ENCODE measurements at places on chromosomes 2 and 18. TPM values are rescaled to one million over a fixed set of nuclear protein-coding genes. Genes with fewer than 3 reads are reported as not detected.

Gene ASAP2
- 0.21 TPM for total RNA-seq

Gene GAD1
- 6.5 TPM for total RNA-seq

Gene CDH20
- total RNA-seq, result 0.05 TPM

Gene CHST9
- total RNA-seq, result not detected

Gene NFATC1
- total RNA-seq, result 104 TPM

Gene PLEKHH2
- 2.2 TPM for total RNA-seq

Gene CRYBA2
- not detected for total RNA-seq

DNA sequence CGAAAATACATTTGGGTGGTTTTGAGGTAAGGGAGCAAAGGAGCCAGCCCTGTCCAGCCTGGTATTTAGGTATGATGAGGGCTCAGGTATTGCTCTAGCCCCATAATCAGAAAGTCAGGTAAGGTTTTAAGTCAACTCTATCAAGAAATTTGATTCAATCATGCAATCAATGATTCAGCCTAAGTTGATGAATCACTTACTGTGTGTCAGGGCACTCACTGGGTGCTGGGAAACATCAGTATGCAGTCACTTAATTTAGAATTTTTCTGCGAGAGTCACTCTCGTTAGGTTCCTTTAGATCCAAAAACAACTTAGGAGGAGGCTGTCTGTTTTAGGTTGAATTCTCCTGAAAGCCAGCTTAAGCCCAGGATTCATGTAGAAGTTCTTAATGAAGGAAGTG is 17.7 kb upstream of the SERPINB2 start:
- DNase-seq, result no peak

DNA sequence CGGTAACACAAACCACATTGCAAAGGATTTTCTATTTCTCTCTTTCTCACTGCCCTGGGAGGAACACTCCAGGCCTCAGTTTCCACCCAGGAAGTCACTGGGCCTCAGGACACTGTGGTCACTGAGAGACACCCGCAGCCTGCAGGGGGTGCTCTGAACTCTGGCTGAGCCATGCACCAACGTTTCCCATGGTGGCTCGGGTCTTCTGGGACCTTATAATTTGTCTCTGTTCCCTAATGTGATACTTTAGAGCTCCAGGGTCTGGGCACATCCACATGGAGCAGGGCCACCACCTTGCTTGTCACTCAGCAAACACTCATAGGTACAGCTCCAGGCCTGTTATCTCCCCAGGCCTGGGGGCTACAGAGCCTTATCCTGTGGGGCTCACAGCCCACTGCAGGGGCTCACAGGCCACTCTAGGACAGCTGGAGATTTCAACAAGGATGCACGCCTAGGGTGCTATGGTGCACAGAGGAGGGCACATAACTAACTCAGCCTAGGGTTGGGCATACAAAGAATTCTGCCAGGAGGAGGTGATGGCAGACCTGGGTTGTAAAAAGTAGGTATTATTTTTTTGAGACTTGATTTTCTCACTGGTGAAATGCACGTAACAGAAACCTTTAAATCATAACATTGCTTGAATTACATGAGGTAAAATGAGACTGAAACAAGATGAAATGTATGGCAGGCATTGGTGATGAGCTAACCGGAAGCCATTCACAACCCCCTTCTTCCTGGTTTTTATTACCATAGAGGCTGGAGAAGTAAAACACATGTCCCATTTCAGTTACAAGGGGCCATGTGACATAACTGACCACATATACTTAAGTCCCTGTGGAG is 3.0 kb upstream of the HS1BP3 start:
- DNase-seq, result no peak

- DNase-seq, result no peak
Observed at GRCh38 chr2:177080746-177081284, 131.8 kb upstream of the HNRNPA3 start.

GRCh38 chr2:223019390-223019930 is 32.5 kb upstream of the KCNE4 start:
- no peak for DNase-seq

DNA sequence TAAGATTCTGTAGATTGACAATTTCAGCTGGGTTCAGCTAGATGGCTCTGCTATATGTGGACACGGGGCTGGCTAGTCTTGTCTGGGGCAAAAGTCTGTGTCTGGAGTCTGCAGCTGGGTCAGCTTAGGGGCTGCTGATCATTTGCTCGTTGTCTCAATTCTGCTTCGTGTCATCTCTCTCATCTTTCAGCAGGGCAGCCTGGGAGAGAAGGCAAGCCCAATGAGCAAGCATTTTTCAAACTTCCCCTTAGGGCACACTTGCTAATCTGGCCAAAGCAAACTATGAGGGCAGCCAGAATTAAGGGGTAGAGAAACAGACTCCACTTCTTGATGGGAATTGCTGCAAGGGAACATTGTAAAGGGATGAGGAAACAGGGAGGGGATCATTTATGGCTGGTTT is 462.6 kb downstream of the SLC4A3 start:
- DNase-seq, result no peak

DNA sequence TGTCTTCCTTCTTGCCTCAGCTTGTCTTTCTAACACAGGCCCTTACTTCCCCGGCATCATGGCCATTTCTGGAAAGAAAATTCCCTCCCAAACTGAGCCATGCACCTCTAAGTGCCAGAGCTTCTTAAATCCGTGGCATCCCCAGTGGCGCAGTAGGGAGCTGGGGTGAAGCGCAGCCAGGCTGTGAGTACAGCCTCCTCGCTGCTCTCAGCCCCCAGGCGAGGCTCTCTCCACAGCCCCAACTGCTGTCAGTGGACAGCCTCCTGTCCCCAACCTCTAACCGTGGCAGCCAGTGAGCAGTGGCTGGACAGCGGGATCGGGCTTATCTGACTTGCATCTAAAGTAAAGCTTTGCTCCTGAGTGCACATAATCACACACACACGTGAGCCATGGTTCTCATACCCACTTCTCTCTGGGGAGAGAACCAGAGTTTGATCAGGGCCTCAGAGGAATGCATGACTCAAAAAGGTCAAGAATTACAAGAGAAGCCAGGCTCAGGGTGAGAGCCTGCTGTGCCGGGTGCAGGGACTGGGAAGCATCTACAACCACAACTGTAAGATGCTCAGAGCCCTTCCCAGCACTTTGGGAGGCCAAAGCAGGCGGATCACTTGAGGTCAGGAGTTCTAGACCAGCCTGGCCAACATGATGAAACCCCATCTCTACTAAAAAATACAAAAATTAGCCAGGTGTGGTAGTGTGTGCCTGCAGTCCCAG is 50.7 kb downstream of the SFXN5 start:
- DNase-seq, result no peak

DNA sequence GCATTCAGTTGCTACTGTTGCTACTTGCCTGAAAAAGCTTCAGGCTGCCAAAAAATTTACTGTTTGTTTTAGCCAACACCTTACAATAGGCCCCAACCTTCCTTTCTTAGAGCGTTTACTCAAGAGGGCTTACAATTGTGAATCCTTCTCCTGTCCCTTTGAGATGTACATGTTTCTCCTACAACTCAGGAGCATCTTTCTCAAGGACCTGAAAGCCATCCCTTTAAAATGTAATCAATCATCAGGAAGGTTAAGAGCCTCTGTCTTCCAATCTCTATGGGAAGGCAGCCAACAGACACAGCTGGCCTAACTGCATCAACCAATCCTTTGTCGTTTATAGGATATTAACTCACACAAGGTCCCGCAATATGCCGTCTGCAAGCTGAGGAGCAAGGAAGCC is 3.4 kb upstream of the IER3IP1 start:
- no peak for DNase-seq

- DNase-seq, result no peak
Observed at GRCh38 chr2:201471732-201472393, 20.3 kb downstream of the STRADB start.

DNA sequence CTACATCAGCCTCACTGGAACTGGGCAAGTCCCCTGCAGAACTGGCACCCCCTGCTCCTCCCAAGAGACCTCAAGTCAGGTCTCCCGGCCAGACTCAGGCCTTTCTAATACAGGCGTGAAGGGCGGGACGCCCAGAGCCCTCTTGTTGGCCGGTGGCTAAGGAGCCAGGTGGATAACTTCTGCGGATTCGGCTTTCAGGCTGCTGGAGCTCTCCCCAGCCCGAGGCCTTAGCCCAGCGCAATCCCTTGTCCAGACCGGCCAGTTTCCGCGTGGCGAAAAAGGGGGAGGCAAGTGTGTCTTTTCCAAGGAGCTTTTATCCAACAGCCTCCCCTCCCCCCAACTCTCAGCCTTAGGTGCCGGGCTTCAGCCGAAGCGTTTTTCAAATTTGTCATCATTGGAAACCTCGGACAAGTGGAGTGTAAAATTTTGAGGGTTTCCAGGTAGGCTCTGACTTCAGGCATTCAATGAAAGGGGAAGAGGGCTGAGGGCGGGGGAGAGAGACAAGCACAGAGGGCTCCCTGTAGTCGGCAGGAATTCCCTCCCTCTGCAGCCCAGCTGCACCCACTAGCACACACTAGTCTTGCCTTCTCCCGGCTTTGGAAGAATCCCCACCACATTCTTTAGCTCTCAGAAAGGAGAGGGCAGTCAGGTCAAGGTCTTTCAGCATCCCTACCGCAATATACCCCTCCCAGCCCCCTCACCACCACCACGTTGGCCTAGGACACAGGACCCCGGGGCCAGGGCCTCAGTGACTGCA is 9.5 kb upstream of the SATB2 start:
- DNase-seq, result no peak

- DNase-seq, result no peak
Observed at GRCh38 chr2:209614690-209615369, 156.8 kb upstream of the UNC80 start.

GRCh38 chr18:25164211-25164847 is 187.6 kb downstream of the ZNF521 start:
- DNase-seq, result no peak

GRCh38 chr2:159124441-159124911 is 156.0 kb downstream of the TANC1 start:
- peak; percentile 45 for DNase-seq

GRCh38 chr18:56789004-56789888 is 138.1 kb downstream of the WDR7 start:
- peak; percentile 57 for DNase-seq

DNA sequence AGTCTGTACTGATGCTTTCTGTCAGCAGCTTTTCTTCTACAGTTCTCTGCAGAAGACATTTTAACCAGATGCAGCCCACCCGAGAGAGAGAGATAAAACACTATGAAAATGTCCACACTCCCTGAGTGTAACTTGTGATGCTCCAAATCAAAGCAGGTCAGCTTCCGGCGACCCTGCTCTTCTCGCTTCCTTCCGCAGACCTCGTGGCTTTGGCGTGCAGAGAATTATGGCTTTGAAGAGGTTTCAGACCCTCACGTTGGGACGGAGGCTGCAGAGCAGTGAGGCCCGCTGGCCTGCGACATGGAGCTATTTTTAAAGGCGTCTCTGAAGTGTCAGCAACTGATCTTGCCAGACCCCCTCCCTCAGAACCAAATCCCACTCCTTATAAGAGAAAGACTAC is 41.8 kb downstream of the TMEM163 start:
- peak; percentile 18 for DNase-seq

GRCh38 chr2:42071791-42072190 is 24.0 kb downstream of the PKDCC start:
- DNase-seq, result no peak

Data from activated CD4-positive, alpha-beta T cell treated with anti-CD3 and anti-CD28 coated beads for 36 hours (primary cell).